Left hindlimb (tissue), 1 donor: ENCODE measurements at places on chromosomes 1 and 21.

GRCh38 chr1:114490274-114490693, 20.7 kb downstream of the TRIM33 start:
- DNase-seq: no peak

GRCh38 chr1:227437495-227438008, 119.3 kb upstream of the CDC42BPA start:
- no peak for DNase-seq

GRCh38 chr1:11330411-11330810, 57.4 kb downstream of the UBIAD1 start:
- no peak for DNase-seq

DNA sequence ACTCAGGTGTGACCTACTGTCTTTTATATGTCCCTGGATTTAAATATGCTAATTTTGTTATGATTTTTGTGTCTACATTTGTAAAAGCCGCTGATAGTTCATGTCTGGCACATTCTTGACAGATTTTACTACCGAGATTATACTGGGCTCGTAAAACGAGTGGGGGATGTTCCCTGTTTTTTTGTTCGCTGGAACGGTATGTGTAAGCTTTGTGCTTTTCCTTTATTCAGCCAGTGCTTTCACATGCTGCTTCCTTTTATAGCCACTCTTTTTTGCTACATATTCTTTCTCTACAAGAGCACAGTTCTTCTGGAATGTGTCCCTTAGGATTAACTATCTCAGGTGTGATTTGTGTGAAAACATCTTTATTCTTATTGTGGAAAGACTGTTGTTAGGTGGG, 46.6 kb downstream of the ADARB1 start:
- DNase-seq: no peak

DNA sequence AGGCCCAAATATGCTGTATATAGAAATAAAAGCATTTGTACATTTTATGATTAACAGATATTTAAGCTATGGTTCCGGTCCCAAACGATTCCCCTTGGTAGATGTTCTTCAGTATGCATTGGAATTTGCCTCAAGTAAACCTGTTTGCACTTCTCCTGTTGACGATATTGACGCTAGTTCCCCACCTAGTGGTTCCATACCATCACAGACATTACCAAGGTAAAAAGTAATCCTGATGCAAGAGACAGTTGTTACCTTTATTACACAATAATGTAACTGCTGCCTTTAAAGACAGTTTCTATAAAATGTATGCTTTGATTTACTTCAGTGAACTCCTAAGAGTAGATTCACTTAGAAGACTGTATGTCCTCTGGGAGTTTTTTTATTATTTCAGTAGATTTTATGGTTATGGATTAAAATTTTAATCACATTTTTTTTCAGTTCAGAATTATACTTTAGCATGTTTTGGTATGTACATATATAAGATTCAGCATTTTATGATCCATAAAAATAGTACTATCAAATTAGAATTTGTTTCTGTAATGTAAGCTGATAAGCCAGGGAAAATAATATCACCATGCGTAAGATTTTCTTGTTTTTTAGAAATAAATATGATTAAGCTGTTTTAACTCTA, 96.5 kb downstream of the USP25 start:
- DNase-seq: no peak
